ENCODE measurements at places on chromosomes 7 and 10.

DNA sequence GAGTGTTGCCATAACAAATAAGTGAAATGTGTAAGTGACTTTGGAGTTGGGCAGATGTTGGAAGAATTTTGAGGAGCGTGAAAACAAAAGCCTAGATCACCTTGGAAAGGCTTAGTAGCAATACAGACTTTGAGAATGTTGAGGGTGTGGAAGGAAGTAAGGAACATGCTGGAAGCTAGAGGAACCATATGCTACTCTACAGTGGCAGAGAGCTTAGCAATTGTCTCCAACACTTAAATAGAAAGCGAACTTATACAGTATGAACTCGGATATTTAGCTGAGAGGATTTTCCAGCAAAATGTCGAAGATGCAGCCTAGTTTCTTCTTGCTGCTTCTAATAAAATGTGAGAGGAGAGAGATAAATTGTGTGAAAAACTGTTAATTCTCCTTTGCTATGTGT is 271.2 kb downstream of the ADRA2A start:
- no peak for DNase-seq

DNA sequence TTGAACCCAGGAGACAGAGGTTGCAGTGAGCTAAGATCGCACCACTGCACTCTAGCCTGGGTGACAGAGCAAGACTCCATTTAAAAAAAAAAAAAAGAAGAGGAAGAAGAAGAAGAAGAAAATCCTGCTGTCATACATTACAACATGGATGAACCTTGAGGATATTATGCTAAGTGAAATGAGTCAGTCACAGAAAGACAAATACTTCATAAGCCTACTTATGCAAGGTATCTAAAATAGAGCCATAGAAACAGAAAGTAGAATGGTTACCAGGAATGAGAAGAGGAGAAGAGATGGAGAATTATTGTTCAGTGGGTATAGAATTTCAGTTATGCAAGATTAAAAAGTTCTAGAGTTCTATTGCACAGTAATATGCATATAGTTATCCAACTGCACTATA is 466.5 kb downstream of the PLXNA4 start:
- DNase-seq: no peak

- no peak for DNase-seq
These were observed 256.3 kb downstream of the SORCS1 start for GRCh38 chr10:106908225-106908624.

GRCh38 chr7:3302681-3303320 is 1.7 kb downstream of the SDK1 start:
- no peak for DNase-seq

DNA sequence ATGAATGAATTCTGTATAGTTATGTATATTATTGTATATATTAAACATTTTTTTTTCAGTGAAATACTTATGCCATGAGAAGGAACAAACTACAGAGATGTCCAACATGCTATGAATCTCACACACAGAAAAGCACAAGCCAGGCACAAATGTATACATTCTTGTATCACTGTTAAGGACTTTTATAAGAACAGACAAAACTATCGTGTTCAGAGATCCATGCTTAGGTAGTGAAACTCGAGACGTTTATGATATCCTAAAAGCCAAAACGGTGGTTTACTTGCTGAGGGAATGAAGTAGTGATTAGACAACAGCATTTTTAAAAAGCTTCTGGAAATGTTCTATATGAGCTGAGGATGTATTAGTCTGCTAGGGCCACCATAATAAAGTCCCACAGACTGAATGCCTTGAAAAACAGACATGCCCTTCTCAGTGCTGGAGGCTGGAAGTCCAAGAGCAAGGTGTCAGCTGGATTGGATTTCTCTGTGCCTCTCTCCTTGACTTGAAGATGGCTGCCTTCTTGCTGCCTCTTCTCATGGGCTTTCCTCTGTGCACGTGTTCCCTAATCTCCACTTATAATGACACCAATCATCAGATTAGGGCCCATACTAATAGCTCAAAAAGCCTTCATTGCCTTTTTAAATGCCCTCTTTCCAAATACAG is 4.3 kb downstream of the MKI67 start:
- DNase-seq: no peak
